ENCODE measurements at places on chromosomes 3 and 15.

GRCh38 chr3:31462050-31462569 is 70.6 kb upstream of the STT3B start:
- H3K27me3 ChIP-seq: no peaks in the 10 kb centered on the region
- H3K27ac ChIP-seq: no peak overlapping the region
- H3K4me1 ChIP-seq: no peaks in the 10 kb centered on the region
- H3K4me3 ChIP-seq: no peak overlapping the region
- H3K36me3 ChIP-seq: no peaks in the 10 kb centered on the region
- no peak for DNase-seq

DNA sequence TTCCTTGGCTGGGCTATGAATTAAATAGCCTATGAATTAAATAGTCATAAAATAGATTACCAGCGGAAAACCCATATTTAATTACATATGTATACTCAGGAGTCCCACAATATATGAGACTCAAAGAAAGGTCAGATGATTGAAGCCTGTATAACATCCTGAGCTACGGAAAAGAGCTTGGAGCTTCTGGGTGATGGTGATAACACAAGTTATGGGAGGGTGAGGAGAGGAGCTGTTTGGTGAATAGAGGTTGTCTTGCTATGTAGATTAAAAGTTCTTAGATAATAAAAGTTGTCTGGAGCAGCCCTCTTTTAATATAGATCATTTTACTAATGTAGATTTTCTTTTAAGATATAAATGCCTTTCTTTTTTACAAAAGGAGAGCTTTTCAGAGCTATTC is 1.8 kb downstream of the PML start:
- peaks cover 13% of the 10 kb centered on the region for H3K4me1 ChIP-seq
- H3K27me3 ChIP-seq: no peaks in the 10 kb centered on the region
- H3K4me3 ChIP-seq: peak overlapping the region; percentile 93

DNA sequence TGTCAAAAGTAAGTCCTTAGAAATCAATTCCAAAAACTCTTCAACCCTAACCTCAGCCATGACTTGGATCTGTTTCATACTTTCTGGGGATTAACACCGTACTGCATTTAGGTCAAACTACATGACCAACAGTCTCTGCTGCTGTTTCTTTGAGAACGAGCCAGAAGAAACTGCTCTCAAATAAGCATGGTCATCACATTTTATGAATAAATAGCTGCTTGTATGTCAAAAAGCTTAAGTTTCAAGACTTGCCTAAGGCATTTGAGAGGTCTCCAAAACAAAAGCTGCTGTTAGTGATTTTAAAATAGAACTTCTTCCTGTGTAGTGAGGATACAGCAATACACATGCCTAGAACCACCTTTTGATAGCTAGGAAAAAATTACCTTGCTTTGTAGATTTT is 166.3 kb upstream of the CHRM5 start:
- no peak overlapping the region for H3K27ac ChIP-seq
- DNase-seq: no peak
- no peaks in the 10 kb centered on the region for H3K4me1 ChIP-seq
- no peaks in the 10 kb centered on the region for H3K27me3 ChIP-seq
- H3K4me3 ChIP-seq: no peak overlapping the region
- H3K36me3 ChIP-seq: no peaks in the 10 kb centered on the region

DNA sequence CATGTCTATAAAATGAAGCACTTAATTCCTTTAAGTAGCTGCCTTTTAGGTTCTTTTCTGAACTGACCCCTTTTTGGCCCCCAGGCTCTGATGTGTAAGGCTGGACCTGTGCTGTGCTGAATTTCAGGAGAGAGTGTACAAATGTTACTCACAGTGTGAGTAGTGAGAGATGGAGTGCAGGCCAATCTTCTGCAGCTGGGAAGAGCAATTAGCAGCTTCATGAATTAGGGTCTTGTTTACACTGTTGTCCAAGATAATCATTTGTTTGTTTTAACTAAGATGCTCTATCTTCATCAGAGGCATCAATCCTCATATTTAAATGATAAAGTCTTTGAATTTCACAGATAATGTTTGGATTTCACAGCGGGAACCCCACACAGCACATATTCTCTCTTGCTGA is 19.4 kb downstream of the ARPP21 start:
- no peaks in the 10 kb centered on the region for H3K4me1 ChIP-seq
- no peak overlapping the region for H3K4me3 ChIP-seq
- no peak for DNase-seq

Data from ovary (tissue), 10 donors.